ENCODE measurements at places on chromosomes 3 and 15. TPM values are rescaled to one million over a fixed set of nuclear protein-coding genes. Genes with fewer than 3 reads are reported as not detected.

The EXD1 gene
- not detected for total RNA-seq

The CDAN1 gene
- total RNA-seq: 12.9 TPM

The LTK gene
- 7.9 TPM for total RNA-seq

The SERINC4 gene
- total RNA-seq: 0.46 TPM

The TERC gene
- total RNA-seq: 246 TPM

The CPB1 gene
- total RNA-seq: not detected

The DZIP3 gene
- 6.3 TPM for total RNA-seq

The TMEM202 gene
- not detected for total RNA-seq

The PLA2G4D gene
- total RNA-seq: not detected

The ECE2 gene
- not detected for total RNA-seq

The POLQ gene
- total RNA-seq: 2.0 TPM

The BHLHE40 gene
- 174 TPM for total RNA-seq

The HHATL gene
- not detected for total RNA-seq

The SPINT1 gene
- 306 TPM for total RNA-seq

The PLS1 gene
- 21.8 TPM for total RNA-seq

The IL5RA gene
- not detected for total RNA-seq

The TUBGCP4 gene
- total RNA-seq: 8.9 TPM

The PPP1R2 gene
- total RNA-seq: 50.8 TPM

The RAB6B gene
- 4.1 TPM for total RNA-seq

The CCDC50 gene
- total RNA-seq: 178 TPM

The CTXND1 gene
- under 0.01 TPM for total RNA-seq

The SCG3 gene
- 0.14 TPM for total RNA-seq

The LRRN1 gene
- 26.8 TPM for total RNA-seq

The CTXN2 gene
- total RNA-seq: not detected

The PRR20G gene
- total RNA-seq: not detected

The SLC9C1 gene
- total RNA-seq: 2.2 TPM

The GUCA1C gene
- total RNA-seq: not detected

The MUC13 gene
- total RNA-seq: not detected

The SAMMSON gene
- total RNA-seq: not detected

The CD96 gene
- not detected for total RNA-seq

Data from kidney epithelial cell (primary cell).